ENCODE measurements at places on chromosomes 2 and 18.

DNA sequence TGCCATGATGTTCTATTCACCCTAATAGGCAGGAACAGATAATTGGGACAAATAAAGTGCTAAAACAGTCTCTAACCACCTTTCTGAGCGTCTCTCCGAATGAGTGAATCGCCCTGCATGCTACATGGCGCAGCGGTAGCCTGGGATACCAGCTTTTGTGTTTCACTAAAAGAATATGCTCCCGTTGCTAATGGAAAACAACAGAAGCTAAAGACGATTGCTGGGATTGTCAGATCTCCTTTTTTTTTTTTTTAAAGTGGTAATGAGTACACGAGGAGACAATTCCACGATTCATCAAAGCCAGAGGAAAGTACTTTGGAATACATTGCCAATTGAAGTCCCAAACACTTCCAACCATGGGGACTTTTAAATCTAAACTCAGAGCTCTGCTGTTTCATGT is 1815.3 kb upstream of the CELF4 start:
- DNase-seq, result no peak

- DNase-seq, result no peak
These were observed 124.3 kb upstream of the SLC39A10 start for GRCh38 chr2:195532628-195533271.

GRCh38 chr2:48419884-48420511 is 110.0 kb upstream of the STON1 start:
- DNase-seq, result no peak

- no peak for DNase-seq
These were observed 12.5 kb downstream of the PASK start for GRCh38 chr2:241136661-241137260.

GRCh38 chr2:129396980-129397599 is 582.4 kb upstream of the RAB6C start:
- peak; percentile 61 for DNase-seq

DNA sequence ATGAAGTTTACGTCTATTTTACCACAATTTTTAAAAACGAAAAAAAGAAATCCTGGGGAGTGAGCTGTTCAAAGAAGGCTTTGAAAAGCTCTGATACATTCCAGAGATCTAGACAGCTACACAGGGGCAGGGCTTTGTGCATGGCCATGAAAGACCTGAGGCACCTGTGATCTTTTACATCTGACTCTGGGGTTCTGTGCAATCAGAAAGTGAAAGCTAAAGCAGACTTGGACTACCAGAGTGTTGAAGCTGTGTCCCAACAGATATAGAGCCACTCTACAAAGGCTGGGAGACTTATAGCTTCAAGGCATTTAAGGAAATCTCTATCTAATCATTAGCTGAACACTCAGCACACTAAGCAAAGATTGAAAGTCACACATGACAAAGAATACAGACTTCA is 34.1 kb downstream of the PARD6G start:
- no peak for DNase-seq

- DNase-seq, result no peak
These were observed 42.2 kb downstream of the KANSL1L start for GRCh38 chr2:210128961-210129360.

DNA sequence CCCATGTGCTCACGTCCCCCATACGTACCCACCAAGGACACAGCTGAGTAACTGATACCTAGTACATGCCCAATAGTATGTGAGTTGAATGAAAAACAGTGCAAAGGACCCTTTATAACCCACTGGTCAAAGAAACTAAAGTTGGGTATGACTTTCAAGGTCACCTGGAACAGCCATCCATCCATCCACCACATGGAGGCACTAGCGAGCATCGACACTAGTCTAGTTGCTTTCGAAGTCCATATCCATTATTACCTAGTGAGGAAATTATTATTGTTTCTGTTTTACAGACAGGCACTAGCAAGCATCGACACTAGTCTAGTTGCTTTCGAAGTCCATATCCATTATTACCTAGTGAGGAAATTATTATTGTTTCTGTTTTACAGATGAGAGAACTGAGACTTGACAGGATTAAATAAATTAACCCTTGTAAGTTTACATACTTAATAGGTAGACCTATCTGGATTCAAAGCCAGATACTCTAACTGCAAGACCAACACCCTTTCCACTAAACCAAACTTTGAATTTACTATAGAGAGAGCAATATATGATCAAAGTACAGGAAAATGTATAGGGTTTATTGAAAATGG is 233.7 kb downstream of the METTL4 start:
- peak; percentile 35 for DNase-seq

- DNase-seq, result no peak
These were observed 348.0 kb downstream of the DLGAP1 start for GRCh38 chr18:4107049-4107467.

DNA sequence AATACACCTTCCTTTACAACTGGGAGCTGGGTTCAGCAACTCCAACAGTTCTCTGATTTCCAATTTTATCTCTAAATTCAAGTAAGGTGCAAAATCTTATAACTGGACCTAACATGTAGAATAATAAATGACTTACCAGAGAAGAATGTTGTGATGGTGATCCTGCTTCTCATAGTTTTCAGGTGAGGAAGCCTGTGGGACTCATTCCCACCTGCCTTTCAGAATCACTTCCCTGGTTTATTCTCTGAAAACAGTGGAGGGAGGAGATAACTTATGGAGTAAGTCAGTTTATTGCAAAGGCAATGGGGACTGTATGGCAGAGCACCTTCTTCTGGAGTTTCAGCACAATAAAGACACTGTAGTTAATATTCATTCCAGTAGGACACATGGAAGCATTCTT is 1188.2 kb upstream of the FAM98A start:
- DNase-seq, result no peak

DNA sequence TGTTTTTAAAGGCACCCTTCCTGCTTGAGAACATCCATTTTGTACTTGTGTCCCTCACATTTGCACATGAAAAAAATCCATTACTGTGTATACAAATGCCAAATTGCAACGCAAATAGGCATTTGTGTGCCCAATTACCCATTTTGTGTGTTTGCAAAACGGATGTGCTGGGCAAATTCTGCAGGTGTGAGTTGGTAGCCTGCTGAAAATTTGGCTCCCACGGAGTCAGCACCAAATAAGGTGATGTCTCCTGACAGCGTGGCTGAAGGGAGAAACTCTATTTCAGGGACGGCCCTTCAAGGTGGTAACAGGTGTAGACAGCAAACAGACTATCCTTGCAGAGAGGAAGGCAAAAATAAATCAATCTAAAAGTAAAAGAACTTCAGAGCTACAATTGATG is 661.1 kb downstream of the BCL11A start:
- DNase-seq, result no peak

DNA sequence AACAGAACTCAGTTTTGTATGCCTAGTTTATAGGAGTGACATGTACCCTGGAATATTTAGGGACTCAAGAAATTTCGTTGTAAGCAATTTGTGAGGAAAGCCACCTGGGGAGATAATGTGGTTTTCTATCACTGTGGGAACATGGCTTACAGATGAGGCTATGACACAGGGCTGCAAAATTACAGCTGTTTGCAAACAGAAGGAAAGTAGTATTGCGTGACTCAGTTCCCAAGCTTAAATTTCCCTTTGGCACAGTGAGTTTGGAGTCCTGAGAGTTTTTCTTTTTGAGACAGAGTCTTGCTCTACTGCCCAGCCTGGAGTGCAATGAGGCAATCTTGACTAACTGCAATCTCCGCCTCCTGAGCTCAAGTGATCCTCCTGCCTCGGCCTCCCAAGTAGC is 149.8 kb downstream of the MYO5B start:
- no peak for DNase-seq

DNA sequence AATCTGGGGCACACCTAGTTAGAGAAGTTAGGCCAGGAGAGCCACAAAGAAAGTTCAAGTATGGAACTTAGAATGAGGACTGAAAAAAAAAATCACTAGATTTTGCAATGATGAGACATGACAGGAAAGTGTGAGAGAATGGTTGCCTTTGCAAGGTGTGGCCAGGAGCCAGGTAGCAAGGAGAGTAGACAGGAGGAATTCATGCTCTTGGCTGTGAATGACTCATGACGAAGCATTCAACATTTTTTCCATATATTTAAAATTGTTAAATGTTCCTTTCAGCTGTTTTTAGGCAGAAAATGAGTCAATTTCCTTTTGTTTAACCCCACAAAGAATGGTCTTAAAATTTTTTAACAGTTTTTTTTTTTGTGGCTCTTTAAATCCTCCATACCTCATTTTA is 636.9 kb downstream of the PLCL1 start:
- DNase-seq, result no peak

DNA sequence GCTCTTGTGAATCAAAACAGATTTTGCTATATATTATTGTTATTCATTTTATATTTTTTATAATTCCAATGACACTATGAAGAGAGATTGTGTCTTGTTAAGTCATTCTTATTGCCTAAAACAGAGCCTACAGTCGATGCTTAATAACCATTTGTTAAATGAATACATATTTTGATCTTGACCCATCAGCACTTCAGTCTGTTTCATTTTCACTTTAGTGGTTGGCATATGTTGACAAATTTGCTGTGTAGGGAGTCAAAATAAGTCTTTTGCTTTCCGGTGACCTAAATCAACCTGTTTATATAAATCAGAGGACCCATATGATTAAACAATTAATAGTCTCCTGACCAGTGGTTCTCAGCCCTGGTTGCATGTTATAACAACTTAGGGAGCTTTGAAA is 97.1 kb downstream of the TXNL1 start:
- no peak for DNase-seq

Measured in NCI-H82 (cell line).